Metanephros (tissue), 2 donors: ENCODE measurements at places on chromosomes 1 and 21. TPM values are rescaled to one million over a fixed set of nuclear protein-coding genes. Genes with fewer than 3 reads are reported as not detected.

LCE6A gene
- not detected for total RNA-seq

PBX1 gene
- total RNA-seq: 160 TPM

TPR gene
- 105 TPM for total RNA-seq

ZNF648 gene
- total RNA-seq: 0.76 TPM

FCRL6 gene
- not detected for total RNA-seq

TSPAN1 gene
- total RNA-seq: 34.1 TPM

S100A7 gene
- total RNA-seq: not detected

RNF186 gene
- total RNA-seq: 0.18 TPM

TCHH gene
- total RNA-seq: 0.06 TPM

OR10J1 gene
- not detected for total RNA-seq

KLHDC9 gene
- total RNA-seq: 10.7 TPM

S100A3 gene
- not detected for total RNA-seq

IFI44L gene
- 8.1 TPM for total RNA-seq

BARHL2 gene
- total RNA-seq: not detected

COL16A1 gene
- total RNA-seq: 113 TPM

OR2L13 gene
- not detected for total RNA-seq

SLC5A9 gene
- total RNA-seq: 7.7 TPM

COL8A2 gene
- 3.7 TPM for total RNA-seq

FAM3B gene
- 7.5 TPM for total RNA-seq

PDE9A gene
- total RNA-seq: 30.1 TPM
